Urothelium cell line (cell line): ENCODE measurements at places on chromosomes 13 and 19.

GRCh38 chr19:38692458-38693379, 45.3 kb downstream of the ACTN4 start:
- DNase-seq = peak; percentile 35

DNA sequence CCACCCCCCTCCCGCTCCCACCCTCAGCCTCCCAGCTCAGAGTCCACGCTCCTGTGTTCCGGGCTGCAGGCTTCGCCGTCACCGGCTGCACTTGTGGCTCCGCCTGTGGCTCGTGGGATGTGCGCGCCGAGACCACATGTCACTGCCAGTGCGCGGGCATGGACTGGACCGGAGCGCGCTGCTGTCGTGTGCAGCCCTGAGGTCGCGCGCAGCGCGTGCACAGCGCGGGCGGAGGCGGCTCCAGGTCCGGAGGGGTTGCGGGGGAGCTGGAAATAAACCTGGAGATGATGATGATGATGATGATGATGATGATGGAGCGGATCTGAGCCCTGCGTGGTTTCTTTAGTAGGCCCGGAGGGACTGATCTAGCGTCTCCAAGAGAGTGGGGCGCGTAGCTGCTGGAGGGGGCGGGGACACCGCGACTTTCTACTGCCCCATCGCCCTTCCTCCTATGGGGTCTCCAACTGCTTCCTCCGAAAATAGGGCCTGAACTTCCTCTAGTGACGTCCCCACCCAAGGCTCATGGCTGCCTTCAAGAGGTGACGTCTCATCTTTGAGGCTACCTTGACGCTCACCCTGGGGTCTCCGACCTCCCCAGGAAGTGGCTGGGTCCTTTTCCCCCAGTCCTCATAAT, 1.4 kb downstream of the RETN start:
- peak; percentile 71 for DNase-seq

DNA sequence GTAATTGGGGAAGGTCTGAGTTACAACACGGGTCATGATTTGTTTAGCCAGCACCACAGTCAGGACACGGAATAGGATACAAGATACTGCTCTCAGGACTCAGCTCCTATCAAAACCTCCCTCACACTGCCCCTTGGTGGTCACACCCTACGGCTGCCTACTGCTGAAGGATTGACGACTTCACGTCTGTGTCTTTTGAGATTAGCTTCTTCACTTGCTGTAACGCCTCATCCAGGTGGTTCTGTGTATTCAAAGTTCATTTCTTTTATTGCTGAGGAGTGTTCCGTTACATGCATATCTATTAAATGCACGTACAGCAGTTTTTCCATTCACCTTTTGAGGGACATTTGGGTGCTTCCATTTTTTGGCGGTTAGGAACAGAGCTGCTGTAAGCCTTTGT, 46.3 kb downstream of the URI1 start:
- no peak for DNase-seq

GRCh38 chr13:66162470-66162869, 1067.7 kb downstream of the PCDH9 start:
- no peak for DNase-seq

GRCh38 chr13:108146642-108147041, 68.7 kb downstream of the LIG4 start:
- DNase-seq = no peak

DNA sequence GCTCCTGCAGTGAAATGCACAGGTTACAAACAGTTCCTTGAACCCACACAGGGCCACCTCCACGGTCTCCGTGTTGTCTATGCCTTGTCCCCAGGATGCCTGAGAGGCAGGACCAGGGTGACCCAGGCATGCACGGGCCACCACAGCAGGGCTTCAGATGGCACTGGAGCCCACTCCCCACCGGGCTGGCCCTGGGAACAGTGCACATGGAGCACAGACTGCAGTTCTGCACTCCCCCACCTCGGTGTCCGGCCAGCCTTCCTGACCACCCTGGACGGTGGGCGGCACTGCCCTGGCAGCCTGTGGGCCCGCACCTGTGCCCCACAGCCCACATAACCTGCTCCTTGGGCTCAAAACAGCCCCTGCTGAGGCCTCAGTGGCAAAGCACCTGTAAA, 14.3 kb upstream of the SLC35E1 start:
- no peak for DNase-seq

DNA sequence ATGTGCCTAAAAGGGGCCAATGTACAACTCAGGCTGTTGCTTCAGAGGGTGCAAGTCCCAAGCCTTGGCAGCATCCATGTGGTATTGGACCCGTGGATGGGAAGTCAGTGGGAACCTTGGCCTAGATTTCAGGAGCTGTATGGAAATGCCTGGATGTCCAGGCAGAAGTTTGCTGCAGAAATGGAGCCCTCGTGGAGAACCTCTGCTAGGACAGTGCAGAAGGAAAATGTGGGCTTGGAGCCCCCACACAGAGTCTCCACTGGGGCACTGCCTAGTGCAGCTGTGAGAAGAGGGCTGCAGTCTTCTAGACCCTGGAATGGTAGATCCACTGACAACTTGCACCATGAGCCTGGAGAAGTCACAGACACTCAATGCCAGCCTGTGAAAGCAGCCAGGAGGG, 28.5 kb downstream of the GPC5 start:
- no peak for DNase-seq

DNA sequence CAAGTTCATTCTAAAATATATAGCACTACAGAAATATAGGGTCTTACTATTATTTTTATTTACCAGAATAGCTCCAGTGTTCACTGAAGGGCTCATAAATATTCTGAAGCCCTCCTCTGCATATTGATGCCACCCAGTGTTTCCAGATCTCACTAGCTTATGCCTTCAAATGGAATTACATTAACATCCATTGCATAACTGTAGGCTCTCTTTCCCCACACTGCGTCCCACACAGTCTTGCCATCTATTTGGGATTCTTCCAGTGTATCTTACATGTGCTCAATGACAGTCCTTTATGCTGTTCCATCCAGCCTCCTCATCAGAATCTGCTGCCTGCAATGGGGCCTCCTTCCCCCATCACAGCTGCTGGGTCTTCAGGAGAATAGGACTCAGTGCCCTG, 137.2 kb downstream of the CYSLTR2 start:
- no peak for DNase-seq

DNA sequence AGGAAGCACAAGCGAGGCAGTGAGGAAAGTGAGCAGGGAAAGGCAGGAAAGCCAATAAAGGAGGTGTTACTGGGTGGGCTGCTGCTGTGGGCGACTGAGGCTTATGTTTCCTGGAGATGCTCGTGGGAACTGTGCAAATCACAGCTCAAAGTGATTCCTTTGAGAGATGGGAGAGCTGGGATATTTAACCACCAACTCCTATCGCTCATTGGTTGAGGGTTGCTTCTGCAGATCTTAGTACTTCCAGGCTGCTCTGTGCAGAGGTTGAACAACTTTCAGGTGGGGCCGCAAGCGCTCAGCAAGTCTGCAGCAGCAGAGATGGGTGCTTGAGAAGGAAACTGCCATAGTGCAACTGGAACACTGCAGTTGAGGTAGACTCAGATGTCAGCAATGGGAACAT, 8.4 kb downstream of the PCDH8 start:
- DNase-seq = no peak

- no peak for DNase-seq
These were observed 455.2 kb upstream of the ZNF507 start for GRCh38 chr19:31890230-31890629.

GRCh38 chr19:44806291-44806690, 2.6 kb upstream of the BCAM start:
- DNase-seq = no peak

DNA sequence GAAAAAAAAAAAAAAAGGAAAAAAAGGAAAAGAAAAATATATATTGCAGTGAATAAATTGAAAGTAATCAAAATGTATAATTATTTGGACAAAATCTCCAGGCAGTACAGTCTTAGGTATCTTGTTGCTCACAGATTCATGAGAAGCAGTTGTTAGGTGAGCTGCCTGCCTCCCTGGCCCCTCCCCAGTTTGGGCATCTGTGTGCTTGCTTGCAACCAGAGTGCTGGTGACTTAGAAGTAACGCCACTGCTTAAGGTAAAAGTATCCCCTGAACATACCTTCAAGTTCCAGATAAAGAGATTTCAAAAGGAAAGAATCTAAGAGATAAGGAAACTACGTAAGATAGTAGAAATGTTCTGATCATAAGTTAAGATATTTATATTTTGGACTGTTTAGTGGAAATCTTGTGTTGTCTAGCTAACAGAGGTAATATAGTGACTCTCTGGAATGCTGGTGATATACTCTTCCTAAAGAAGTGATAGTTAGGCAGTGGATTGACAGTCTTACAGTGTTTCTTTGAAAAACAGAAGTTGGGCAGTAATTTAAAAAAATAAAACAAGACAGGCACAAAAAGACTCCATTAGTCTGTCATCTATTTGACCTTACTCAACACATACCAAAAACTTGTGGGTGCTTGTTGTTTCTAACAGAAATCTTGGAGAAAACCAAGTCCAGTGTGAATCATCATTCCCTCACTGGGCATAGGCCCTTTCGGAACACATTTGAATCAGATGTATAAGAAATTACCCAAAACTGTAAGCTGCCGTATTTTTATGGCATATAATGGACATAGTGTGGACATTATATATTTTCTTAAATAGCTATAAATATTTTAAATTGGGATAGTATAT, 38.3 kb upstream of the KCTD4 start:
- no peak for DNase-seq

GRCh38 chr13:40434516-40435397, 231.7 kb downstream of the FOXO1 start:
- no peak for DNase-seq

- DNase-seq = no peak
These were observed 185.3 kb downstream of the TBC1D4 start for GRCh38 chr13:75296641-75297040.

GRCh38 chr13:101019126-101019525, 344.5 kb upstream of the TMTC4 start:
- no peak for DNase-seq

GRCh38 chr19:57165846-57166245, 1.4 kb downstream of the DUXA start:
- DNase-seq = no peak

GRCh38 chr13:75798353-75799255, 162.5 kb downstream of the LMO7 start:
- DNase-seq = no peak

GRCh38 chr19:45955905-45956608, 17.6 kb downstream of the NOVA2 start:
- peak; percentile 94 for DNase-seq

GRCh38 chr19:40193587-40193849, 2.3 kb downstream of the MAP3K10 start:
- no peak for DNase-seq

DNA sequence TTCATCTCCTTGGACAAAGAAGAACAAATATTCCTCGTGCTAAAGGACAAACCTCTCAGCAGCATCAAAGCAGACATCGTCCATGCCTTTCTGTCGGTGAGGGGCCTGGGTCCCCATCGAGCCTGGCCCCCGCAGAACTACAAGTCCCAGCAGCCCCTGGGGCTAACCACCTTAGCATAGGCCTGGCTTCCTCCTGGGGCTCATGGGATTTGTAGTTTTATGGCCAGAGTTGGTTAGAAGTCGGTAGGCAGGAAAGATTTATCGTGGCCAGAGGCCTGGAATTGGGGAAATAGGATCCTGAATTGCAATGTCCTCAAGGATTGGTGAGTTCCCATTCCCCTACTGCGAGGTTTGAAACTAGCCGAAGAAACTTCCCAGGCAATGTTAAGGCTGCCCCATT, 19.6 kb downstream of the TMEM150B start:
- peak; percentile 48 for DNase-seq
